T-helper 17 cell (primary cell): ENCODE measurements at places on chromosomes 3 and 15.
A peak's percentile ranks its signal among the peaks of the same experiment; 100 is the strongest.

GRCh38 chr3:43503067-43503728 is 118.6 kb downstream of the ANO10 start:
- no peak for DNase-seq

DNA sequence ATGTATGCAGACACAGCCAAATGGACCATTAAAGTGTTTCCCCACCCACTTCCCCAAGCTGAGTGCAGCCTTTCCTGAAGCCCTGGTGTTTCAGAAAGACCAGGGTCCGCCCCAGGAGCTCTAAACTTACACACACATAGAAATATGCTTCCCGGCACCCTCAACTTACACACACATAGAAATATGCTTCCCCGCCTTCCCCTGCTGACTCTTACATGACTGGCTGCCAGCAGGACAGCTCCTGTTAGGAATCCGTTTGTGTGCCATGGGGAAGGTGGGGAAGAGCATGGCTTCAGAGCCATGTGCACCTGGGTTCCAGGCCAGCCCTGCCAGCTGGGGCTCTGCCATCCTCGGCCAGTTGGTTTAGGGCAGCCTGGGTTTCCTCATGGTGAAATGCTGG is 3.6 kb downstream of the CLEC3B start:
- DNase-seq, result no peak

GRCh38 chr3:17372362-17373210 is 369.8 kb downstream of the TBC1D5 start:
- DNase-seq, result no peak

DNA sequence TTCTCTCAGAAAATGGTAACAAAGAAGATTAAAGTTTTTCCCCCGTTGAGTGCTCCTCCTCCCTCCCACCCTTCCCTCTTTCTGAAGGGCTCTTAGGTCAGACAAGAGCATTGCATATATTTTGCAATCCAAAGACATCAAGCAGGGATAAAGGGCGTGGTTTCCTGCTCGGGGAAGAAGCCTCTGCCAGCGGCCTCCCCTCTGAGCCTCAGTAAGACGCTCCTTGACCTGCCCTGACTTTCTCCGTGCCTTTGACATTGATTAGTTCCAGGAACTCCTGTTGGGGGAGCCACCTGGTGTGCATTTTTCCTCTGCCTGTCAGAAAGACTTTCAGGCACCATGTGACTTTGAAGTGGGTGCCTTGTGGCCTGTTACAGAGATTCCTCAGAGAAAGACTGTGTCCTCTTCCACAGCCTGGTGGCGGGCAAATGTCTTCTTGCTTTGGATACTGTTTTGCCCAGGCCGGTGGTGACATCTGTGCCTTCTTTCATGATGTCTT is 87.2 kb upstream of the TBL1XR1 start:
- no peak for DNase-seq

- DNase-seq, result no peak
Observed at GRCh38 chr3:10178892-10179291, 14.2 kb downstream of the IRAK2 start.

DNA sequence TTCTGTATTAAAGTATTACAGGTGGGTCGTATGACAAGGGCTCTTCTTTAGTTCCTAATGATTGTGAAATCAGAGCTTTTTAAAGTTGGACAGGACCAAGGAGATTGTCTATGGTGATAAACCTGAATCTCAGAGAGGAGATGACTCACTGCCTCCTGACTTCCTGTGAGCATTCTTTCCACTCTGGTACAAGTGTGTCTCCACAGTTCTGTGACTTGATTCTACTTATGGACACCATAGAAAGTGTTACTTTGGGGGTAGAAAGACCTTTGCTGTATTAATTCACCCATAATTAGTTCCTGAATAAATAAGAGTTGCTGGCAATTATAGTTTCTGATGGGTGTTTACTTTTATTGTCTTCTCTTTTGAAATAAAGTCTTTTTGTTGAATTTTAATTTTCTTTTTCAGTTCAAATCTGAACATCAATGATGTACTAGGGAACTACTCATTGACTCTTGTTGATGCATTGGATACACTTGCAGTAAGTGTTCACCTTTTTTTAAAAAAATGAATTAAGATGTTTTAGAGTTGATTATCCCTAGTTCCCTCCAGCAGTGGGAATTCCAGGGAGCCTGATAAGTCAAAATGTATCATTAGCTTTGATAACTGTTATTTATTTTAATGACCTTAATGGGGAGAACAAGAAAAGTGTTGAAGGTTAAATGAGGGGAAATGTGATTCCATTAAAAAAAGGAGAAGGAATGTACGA is 7.4 kb downstream of the EDEM1 start:
- peak; percentile 17 for DNase-seq

DNA sequence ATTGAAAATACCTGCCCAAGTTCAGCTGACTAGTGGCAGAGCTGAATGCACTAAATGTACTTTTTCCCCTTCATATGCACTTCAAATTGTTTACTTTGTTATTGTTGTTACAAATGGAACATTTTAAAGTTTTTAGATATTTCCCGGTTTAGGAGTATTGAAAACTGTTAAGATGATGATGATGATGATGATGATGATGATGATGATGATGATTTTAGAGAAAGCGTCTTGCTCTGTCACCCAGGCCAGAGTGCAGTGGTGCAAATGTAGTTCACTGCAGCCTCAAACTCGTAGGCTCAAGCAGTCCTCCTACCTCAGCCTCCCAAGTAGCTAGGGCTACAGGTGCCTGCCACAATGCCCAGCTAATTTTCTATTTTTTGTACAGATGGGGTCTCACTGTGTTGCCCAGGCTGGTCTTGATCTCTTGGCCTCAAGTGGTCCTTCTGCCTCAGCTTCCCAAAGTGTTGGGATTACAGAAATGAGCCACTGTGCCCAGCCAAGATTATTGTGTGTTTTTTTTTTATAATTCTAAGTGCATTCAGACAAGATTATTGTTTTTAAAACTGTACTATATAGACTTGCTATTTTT is 45.9 kb upstream of the SLC22A13 start:
- no peak for DNase-seq

- no peak for DNase-seq
Observed at GRCh38 chr15:95018888-95019545, 787.7 kb downstream of the MCTP2 start.
